ENCODE measurements at places on chromosomes 5 and 9. TPM values are rescaled to one million over a fixed set of nuclear protein-coding genes. Genes with fewer than 3 reads are reported as not detected.
A peak's percentile ranks its signal among the peaks of the same experiment; 100 is the strongest.

- H3K36me3 ChIP-seq: no peaks in the 10 kb centered on the region
- no peak for DNase-seq
- no peaks in the 10 kb centered on the region for H3K27me3 ChIP-seq
- no peak overlapping the region for H3K27ac ChIP-seq
These were observed 71.9 kb downstream of the KIF4B start for GRCh38 chr5:155085282-155085989.

DNA sequence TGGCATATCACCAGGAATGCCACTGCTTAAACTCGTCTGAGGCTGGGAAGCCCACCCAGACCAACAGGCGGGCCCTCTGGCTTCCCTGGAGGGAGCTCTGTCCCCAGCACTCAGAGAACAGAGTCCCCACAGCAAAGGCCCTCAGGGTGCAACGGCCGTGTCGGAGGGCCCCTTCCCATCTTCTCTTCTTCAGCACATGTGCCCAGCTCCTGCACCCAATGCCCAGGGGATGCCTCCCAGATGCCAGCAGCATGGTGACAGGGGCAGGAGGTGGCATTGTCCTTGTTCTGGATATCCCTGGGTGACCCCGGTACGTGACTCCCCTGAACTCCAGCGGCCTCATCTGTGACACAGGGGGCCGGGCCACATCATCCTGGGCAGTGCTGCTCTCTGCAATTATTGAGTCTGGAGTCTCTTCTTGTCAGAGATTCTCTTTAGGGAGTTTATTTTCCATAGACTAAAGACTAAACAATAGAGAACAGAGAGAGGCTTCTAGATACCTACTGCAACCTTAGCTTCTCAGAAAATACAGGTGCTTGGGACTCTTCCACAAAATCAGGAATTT lies 13.6 kb upstream of the OLFM1 start:
- no peaks in the 10 kb centered on the region for H3K27me3 ChIP-seq
- no peak overlapping the region for H3K27ac ChIP-seq
- no peak for DNase-seq
- no peak overlapping the region for H3K4me3 ChIP-seq
- H3K4me1 ChIP-seq: no peaks in the 10 kb centered on the region

DNA sequence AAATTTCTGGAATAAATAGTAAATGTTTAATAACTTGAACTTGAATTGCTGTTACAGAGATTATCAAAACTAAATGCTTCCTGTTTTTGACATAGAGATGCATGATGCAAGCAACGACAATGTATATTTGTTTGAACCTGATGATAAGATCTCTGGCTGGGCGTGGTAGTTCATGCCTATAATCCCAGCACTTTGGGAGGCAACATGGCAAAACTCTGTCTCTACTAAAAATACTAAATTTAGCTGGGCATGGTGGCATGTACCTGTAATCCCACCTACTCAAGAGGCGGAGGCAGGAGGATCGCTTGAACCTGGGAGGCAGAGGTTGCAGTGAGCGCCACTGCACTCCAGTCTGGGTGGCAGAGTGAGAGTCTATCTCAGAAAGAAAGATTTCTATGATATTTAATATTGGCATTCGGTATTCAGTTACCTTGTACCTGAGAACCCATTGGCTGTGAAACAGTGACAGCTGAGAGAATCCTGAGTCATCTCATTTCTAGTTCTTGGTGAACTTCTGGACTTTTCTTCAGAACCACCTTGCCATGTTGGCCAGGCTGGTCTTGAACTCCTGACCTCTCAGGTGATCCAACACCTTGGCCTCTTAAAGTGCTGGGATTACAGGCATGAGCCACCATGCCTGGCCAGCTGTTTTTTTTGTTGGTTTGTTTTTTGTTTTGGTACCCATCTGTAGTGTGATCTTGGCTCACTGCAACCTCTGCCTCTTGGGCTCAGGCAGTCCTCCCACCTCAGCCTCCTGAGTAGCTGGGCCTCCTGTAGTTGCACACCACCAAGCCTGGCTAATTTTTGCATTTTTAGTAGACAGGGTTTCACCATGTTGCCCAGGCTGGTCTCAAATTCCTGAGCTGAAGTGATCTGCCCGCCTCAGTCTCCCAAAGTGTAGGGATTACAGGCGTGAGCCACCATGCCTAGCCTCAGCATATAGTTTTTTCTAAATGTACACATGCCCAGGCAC lies 10.0 kb upstream of the FGF18 start:
- no peak overlapping the region for H3K27ac ChIP-seq
- no peak for DNase-seq
- H3K4me3 ChIP-seq: peak overlapping the region; percentile 26
- no peaks in the 10 kb centered on the region for H3K27me3 ChIP-seq
- H3K36me3 ChIP-seq: peaks cover 91% of the 10 kb centered on the region
- peaks cover 3% of the 10 kb centered on the region for H3K4me1 ChIP-seq

The IRF1 gene
- 924 TPM for total RNA-seq

GRCh38 chr9:14350754-14351153 lies 36.8 kb upstream of the NFIB start:
- no peak overlapping the region for H3K27ac ChIP-seq
- DNase-seq: no peak
- peaks cover 12% of the 10 kb centered on the region for H3K27me3 ChIP-seq
- no peaks in the 10 kb centered on the region for H3K36me3 ChIP-seq

The FAM163B gene
- not detected for total RNA-seq

The LRRTM2 gene
- total RNA-seq: not detected

- H3K27me3 ChIP-seq: no peaks in the 10 kb centered on the region
- H3K36me3 ChIP-seq: no peaks in the 10 kb centered on the region
- no peak overlapping the region for H3K27ac ChIP-seq
- H3K4me1 ChIP-seq: peaks cover 30% of the 10 kb centered on the region
- DNase-seq: no peak
These were observed 49.4 kb downstream of the FBXW11 start for GRCh38 chr5:171956887-171957495.

The IL13 gene
- total RNA-seq: 0.84 TPM

The ASPN gene
- total RNA-seq: not detected

The MYMK gene
- total RNA-seq: not detected

The PPIP5K2 gene
- 47.5 TPM for total RNA-seq

GRCh38 chr5:149881069-149881622 lies 63.4 kb downstream of the PDE6A start:
- no peak for DNase-seq
- peaks cover 2% of the 10 kb centered on the region for H3K27me3 ChIP-seq
- no peak overlapping the region for H3K4me3 ChIP-seq
- H3K4me1 ChIP-seq: no peaks in the 10 kb centered on the region

The NAA35 gene
- 21.6 TPM for total RNA-seq

DNA sequence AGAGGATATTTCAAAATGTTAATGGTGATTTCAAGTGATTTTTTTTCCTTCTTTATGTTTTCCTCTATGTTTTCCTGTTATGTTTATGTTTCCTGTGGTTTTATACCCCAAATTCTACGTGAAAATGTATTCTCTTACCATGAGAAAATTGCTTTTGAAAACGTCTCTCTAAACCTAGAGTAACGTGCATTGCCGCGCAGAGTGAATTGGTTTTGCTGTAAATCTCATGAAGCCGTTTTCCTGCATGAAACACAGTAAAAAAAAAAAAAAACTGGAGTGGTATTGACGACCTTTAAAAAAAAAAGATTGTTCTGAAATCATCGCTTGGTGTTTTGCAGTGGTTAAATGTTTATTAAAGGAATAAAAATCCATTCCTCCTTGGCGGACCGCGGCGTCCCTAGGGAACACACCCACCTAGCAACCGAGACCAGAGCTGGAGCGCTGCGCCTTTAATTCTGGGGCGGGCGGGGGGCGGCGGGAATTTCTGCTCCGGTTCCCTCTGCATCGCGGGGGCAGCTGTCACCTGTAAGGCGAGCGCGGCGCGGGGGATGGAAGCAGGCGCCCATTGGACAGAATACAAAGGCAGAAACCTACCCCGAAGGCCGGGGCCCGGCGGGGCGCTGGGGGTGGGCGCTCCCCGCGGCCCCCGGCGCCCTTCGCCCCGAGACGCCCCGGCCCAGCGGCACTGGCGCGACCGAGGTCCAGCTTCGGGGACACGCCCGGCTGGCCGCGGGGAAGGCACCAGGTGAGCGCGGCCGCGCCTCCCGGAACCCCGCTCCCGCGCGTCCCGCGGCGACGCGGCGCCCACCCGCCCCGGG lies at the start of gene SOWAHA:
SOWAHA (plus strand) TSS at position 522 of the 818 bp plus-strand sequence. CDS start 320 bp downstream, outside the sequence.
- H3K4me1 ChIP-seq: peaks cover 16% of the 10 kb centered on the region
- H3K36me3 ChIP-seq: no peaks in the 10 kb centered on the region
- no peak within 1 kb of the TSS for H3K27ac ChIP-seq
- peak within 1 kb of the TSS; percentile 41 for H3K4me3 ChIP-seq
- H3K27me3 ChIP-seq: peaks cover 31% of the 10 kb centered on the region
- DNase-seq: no peak

- no peak overlapping the region for H3K4me3 ChIP-seq
- H3K27ac ChIP-seq: no peak overlapping the region
- H3K4me1 ChIP-seq: no peaks in the 10 kb centered on the region
- H3K27me3 ChIP-seq: no peaks in the 10 kb centered on the region
These were observed 213.7 kb downstream of the NXNL2 start for GRCh38 chr9:88748566-88749261.

The SLCO6A1 gene
- not detected for total RNA-seq

- H3K4me1 ChIP-seq: no peaks in the 10 kb centered on the region
- H3K27me3 ChIP-seq: no peaks in the 10 kb centered on the region
- no peaks in the 10 kb centered on the region for H3K36me3 ChIP-seq
These were observed 621.2 kb upstream of the CDH6 start for GRCh38 chr5:30572279-30572678.

DNA sequence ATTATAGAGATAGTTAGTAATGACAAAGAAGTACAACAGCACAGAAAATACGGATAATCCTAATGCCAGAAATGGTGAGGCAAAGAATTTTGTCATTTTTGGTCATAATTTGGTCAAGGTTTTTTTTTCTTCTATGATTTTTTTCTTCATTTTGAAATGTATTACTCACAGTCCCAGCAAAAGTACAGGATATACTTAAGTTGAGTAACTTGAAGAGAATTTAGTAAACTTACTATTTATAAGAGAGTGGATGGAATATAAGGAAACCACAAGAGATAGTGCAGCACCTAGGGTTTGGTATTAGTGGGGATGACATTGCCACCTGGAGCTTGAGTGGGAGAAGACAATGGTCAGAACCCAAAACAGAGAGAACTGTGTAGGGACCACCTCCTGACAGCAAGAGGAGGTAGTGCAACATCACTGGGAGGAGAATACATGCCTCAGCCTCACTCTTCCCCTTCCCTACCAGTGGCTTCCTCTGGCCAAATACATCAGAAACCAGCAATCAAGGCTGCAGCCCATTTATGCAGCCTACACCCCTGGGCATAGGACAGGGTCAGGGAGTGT lies 434.5 kb upstream of the TRPC7 start:
- H3K27me3 ChIP-seq: no peaks in the 10 kb centered on the region
- no peak overlapping the region for H3K27ac ChIP-seq
- H3K36me3 ChIP-seq: no peaks in the 10 kb centered on the region
- H3K4me3 ChIP-seq: no peak overlapping the region
- no peaks in the 10 kb centered on the region for H3K4me1 ChIP-seq
- no peak for DNase-seq

GRCh38 chr5:7615566-7616061 lies 219.7 kb downstream of the ADCY2 start:
- no peaks in the 10 kb centered on the region for H3K27me3 ChIP-seq
- DNase-seq: no peak
- no peaks in the 10 kb centered on the region for H3K36me3 ChIP-seq
- no peak overlapping the region for H3K4me3 ChIP-seq

DNA sequence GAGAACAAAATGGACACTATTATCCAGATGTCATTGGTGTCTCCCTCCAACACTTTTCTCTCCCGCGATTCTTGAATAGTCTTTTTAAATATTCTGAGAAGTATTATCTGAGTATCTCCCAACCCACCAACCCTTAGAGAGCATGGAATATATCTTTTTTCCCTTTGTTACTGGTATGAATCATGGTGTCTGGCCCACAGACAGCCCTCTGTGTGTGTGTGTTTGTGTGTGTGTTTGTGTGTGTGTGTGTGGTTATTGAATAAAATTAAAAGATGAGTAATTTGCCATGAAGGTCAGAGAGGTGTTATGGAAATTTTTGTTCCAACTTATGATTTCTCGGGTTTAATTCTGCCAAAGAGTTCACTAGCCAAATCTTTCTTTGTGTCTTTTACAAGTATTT lies 47.7 kb downstream of the CAMK4 start:
- no peak for DNase-seq
- H3K4me1 ChIP-seq: peaks cover 5% of the 10 kb centered on the region
- H3K27me3 ChIP-seq: no peaks in the 10 kb centered on the region
- H3K36me3 ChIP-seq: peaks cover 14% of the 10 kb centered on the region

The SH3RF2 gene
- total RNA-seq: 4.5 TPM

The ADGRD2 gene
- total RNA-seq: not detected

The LRRC70 gene
- 4.6 TPM for total RNA-seq

DNA sequence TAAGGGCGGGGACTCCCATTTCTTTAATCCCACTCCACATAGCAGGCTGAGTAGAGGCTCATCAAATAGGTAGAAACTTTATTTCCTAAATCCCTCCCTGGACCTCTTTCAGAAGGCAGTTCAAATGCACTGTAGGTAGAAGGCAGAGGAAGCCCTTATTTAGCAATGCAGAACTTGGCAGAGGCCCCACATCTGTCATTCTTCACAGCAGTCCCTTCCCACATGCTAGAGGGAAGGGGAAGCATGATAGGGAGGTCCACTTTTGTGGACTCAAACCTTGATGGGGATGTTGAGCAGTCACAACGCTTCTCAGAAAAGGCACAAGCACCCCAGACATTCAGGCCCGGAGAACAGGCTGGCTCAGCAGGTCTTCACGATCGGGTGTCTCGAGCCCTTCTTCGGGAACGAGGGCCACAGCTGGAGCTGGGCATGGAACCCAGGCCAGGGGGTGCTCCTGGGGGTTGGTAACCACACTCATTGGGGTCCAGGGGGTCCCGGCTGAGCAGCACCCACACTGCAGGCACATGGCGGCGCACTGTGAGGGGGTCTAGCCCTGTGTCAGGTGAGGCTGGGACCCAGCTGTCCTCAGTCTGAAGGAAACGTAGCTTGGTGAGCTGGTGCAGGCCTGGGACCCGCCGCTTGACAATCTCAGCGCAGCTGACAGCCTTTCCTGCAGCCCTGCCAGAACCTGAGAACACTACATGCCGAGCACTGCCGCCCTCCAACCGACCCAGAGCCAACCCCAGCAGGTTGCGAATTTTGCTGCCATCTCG lies 1.3 kb downstream of the RPP25L start:
- peak overlapping the region; percentile 75 for H3K4me3 ChIP-seq
- H3K27ac ChIP-seq: no peak overlapping the region
- peaks cover 9% of the 10 kb centered on the region for H3K36me3 ChIP-seq
- no peaks in the 10 kb centered on the region for H3K27me3 ChIP-seq
- DNase-seq: no peak

DNA sequence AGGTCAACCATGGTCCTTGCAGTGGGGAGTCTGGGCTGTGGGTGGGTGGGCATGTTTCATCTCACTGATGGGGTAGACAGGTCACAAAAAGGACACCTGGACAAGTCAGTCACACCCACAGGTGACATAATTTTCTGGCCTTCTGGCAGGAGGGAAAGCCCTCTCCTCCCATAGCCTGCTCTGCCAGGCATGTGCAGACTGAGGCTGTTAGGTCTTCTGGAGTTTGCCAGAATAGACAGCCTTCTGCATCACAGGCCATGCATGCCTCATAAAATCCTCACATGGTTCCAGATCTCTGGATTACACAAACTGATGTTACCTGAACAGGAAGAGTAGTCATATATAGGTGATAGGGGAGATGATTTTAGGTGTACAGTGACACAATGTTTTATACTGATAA lies 49.1 kb downstream of the ARHGAP26 start:
- no peaks in the 10 kb centered on the region for H3K36me3 ChIP-seq
- H3K4me3 ChIP-seq: no peak overlapping the region
